ENCODE measurements at places on chromosomes 2 and 18.

GRCh38 chr2:50766058-50766457 lies 265.9 kb downstream of the NRXN1 start:
- DNase-seq, result no peak

DNA sequence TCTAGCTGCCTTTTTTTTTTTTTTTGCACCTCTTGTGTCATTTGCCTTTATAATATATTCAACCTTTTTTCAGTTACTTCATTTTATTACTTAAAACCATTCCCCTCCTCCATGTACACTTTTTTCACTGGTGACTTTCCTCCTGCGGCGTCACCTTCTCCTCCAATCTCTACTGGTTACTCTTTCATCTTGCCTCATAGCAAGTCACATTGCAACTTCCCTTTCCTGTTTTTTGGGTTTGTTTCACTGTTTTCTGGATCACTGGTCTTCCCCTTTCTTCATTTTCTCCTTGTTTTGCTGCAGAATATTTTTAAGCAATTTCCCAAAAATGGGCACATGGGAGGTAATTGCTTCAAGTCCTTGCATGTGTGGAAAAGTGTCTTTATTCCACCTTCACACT lies 37.7 kb upstream of the GPR155 start:
- DNase-seq, result no peak

DNA sequence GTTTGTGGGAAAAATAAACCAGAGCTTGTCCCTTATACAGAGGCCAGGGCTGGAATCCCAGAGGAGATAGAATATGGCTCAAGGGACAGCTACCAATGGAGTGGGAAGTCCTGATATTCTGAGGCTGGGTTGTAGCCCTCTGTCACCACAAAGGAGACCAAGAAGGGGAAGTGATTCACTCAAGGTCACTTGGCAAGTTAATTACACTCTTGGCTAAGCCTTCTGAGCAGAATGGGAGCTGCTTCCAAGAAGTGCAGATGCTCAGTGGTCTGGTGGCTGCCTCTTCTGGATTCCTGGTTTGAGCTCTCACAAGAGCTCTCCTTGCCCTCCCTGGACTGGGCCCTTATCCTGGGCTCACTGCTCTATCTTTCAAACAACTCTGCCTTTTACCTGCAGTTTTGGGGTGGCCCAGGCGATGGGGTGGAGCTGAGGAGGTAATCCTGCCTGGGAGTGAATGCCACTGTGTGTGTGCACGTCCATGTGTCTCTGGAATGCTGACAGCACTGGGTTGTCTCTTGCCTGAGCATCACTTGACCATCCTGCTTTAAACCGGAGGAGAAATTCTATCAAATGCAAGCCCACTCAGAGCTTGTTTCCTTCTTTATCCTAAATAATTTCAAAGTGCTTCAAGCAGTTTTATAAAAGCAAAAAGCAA lies 168.2 kb downstream of the KCNS3 start:
- DNase-seq, result no peak

DNA sequence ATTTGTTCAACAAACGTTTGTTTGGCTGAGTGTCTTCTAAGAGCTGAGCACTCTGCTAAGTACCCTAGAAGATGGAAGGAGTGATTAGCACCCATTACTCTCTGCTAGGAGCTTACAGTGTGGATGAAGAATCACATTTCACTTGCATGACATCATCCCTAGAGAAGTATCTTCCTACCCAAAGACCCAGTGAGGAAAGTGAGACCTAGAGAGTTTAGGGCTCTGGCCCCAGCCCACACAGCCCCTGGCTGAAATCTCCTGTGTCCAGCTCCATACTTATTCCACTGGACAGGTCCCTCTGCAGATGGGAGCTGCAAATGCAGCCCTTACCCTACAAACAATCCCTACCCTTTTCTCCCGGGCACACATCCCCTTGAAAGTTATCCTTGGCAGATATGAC lies 26.8 kb upstream of the EPAS1 start:
- no peak for DNase-seq

GRCh38 chr2:211829725-211830124 lies 708.9 kb downstream of the ERBB4 start:
- no peak for DNase-seq

- no peak for DNase-seq
Measured at GRCh38 chr2:9269695-9270360, 63.2 kb downstream of the ASAP2 start.

- DNase-seq, result no peak
Measured at GRCh38 chr18:3293196-3293951, 31.4 kb downstream of the MYL12B start.

- DNase-seq, result no peak
Measured at GRCh38 chr2:43318791-43319190, 92.4 kb upstream of the ZFP36L2 start.

- no peak for DNase-seq
Measured at GRCh38 chr2:1299043-1299442, 114.2 kb upstream of the TPO start.

- DNase-seq, result no peak
Measured at GRCh38 chr2:206993964-206994363, 54.6 kb downstream of the CPO start.

- no peak for DNase-seq
Measured at GRCh38 chr2:233546774-233547173, 19.8 kb downstream of the USP40 start.

DNA sequence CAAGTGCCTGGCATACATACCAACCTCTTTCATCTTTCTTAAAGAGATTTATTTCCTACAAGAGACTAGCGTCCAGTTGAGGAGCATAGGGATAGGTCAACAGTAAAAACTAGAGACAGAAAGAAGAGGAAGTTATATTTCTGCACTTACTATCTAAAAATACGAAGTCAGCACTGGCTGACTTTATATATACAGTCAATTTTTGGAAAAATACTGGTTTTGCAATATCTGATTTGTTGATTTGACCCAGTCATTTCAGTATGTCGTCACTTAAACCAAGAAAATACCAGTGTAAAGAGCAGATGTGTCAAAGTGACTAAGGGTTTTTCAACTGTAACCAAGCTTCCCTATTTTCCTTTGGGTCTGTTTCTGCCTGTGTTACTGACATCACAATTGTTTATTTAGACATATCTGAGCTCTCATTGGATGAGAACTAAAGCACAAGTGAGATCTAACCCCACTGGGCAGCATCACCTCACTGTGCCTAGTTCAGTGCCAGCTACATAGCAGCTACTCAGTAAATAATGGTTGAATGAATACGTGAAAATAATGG lies 23.0 kb downstream of the CYTIP start:
- no peak for DNase-seq

GRCh38 chr18:33716061-33716683 lies 138.2 kb downstream of the ASXL3 start:
- DNase-seq, result no peak

DNA sequence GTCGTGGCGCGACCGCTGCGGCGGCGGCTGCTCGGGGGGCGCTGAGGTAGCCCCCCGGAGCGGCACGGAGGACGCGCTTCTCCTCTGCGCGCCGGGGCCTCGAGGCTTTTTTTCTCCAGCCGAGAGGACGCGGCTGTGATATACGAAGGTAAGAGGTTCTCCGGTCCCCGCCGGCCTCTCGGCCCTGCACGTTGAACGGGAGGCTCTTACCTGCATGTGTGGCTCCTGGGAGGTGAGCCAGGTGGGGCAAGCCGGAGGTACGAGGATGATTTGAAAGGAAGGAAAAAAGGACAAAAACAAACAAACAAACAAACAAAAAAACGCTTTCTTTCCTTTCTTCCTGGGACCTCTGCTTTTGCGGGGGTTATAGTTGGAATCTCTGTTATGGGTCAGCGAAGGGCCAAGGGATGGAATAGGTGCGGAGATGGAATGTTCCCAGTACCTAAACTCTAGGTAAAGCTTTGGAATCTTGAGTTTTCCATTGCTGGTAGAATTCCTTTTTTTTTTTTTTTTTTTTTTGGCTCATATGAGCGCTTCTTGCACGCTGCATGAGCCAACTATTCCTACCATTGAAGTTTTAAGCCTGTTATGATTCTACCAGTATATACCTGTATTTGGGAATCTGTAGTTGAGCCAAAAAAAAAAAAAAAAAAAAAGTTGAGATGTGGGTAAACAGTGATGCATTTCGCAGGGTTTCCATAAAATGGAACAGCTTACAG lies 674 bp downstream of the PTPN4 start:
- DNase-seq, result no peak

GRCh38 chr18:11162462-11162861 lies 13.1 kb upstream of the PIEZO2 start:
- no peak for DNase-seq

DNA sequence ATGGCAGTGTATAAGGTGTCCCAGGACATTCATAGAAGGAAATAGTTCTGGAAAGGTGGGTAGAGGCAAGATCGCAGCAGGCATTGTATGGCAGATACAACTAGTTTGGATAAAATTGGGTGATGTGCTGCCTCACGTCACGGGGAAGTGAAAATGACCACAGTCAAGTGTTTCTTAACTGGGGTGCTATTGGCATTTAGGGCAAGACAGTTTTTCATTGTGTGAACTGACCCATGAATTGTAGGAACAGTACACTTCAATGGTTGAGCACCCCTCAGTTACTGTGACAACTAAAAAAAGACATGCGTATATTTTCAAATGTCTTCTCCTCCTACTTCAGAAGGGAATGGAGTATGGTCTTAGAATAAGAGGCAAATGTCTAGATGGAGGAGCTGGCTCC lies 22.3 kb upstream of the CYRIA start:
- no peak for DNase-seq

DNA sequence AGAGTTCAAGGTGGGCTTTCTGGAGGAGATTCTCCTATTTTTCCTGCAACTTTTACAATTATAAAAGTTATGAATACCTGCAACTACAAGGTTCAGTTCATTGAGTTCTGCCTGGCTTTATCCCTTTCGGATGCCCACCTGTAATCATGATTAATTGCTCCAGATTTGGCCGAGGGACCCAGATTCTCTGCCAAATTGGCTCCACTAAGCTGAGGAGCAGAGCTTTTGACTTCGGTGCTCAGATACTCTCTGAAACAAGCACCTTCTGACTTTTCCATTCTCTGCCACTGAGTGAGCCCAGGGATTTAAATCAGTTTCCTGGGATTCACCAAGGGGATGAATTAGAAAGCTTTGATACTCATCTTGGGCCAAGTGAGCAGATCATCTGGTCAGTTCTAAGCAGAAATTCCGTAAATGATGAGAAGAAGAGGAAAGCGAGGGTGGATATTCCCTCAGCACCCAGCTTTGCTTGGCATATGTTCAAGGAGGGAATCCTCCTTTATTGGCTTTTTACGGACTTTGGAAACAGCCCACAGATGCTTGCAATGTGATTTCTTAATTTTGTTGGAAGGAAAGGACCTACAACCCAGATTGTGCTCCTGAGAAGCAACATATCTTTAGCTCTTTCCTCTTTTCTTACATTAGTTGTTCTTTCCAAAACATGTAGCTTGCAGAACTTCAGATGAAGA lies 179.2 kb downstream of the SETBP1 start:
- DNase-seq, result no peak

GRCh38 chr2:137938204-137938603 lies 26.1 kb upstream of the HNMT start:
- no peak for DNase-seq

DNA sequence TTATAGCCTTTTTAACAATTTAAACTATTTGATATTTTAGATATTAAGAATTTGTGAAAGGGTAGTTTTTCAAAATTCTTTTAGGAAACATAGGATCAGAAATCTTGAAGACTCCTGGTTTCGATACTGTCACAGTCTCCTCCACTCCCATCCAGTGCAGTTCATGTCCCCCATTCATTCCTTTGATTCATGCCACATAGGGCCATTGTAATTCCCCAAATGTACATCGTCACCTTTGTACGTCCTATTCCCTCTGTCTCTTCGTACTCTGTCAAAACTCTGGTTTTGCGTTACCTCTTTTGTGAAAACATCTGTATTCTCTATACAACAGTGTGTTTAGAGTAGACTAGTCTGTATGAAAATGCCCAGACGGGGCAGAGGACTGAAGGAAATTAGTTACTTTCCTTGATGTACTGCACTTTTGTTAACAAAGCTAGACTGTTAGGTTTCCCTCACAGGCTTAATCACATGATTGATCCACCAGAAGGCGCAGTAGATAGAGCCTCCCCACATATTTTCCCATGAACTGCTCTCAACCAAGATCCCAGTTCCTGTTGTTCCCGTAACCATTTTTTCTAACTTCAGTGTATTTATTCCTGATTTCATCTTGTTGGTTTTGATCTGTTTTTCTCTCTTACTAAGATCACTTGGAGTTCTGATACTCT lies 2.5 kb downstream of the MRPL35 start:
- DNase-seq, result no peak

DNA sequence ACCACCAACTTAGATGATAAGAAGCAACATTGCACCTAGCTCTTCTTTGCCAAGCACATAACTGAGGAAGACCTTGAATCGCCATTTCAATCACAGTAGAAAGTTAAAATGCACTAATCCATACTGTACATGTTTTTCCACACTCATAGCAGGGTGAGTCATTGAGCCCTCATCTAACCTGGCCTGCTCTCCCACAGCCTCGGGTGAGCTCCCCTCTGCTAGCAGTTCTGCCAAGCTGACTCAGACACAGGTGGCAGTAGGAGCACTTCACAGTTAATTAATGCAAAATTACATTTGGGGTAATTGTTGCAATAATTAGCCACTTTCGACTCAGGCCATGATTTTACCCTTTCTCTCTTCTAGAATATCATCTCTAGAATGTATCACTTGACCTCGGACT lies 1632.8 kb upstream of the CELF4 start:
- no peak for DNase-seq

DNA sequence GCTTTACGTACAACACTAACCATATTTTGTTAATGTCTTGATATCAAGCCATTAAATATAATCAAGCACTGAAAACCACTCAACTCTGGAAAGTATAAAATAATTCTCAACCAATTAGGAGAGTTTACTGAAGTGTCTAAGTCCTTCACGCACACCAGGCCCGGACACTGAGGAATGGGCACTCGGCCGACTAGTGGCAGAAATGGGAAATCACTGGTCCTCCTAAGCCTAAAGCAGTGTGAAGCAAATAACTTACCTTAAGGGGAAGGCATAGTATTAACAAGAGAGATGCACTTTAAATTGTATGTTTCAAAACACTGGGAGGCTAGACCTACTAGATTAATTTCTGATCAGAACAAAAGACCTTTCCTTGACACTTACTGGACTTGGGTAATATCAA lies 45.7 kb downstream of the FAM210A start:
- no peak for DNase-seq

DNA sequence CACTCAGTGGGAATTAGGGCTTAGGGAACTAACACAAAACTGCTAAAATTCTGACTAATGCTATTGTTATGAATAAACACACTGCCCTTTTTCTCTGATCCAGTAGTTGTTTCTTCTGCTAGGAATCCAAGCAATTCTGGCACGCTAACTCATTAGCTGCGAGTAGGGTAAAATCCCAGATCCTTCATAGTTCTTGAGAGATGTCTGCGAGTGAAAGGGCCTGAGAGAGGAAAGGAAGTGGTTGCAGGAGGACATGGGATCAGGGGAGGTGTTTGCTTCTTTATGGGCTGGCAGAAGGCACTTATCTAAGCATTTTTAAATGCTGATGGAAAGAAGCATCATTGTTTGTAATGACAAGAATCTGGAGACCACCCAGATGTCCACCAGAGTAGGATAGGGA lies 9.4 kb downstream of the MAP3K19 start:
- no peak for DNase-seq

- DNase-seq, result no peak
Measured at GRCh38 chr2:53739032-53739431, 28.6 kb upstream of the CHAC2 start.

GRCh38 chr2:19362094-19362754 lies 3.8 kb upstream of the OSR1 start:
- DNase-seq, result peak; percentile 9
